Forelimb muscle (tissue), 1 donor: ENCODE measurements at places on chromosomes 16 and 17. TPM values are rescaled to one million over a fixed set of nuclear protein-coding genes. Genes with fewer than 3 reads are reported as not detected.

TSPAN10 gene
- polyA plus RNA-seq: 1.2 TPM

TAX1BP3 gene
- 45.4 TPM for polyA plus RNA-seq

- DNase-seq: no peak
Observed at GRCh38 chr16:47638175-47638574, 177.0 kb downstream of the PHKB start.

DNA sequence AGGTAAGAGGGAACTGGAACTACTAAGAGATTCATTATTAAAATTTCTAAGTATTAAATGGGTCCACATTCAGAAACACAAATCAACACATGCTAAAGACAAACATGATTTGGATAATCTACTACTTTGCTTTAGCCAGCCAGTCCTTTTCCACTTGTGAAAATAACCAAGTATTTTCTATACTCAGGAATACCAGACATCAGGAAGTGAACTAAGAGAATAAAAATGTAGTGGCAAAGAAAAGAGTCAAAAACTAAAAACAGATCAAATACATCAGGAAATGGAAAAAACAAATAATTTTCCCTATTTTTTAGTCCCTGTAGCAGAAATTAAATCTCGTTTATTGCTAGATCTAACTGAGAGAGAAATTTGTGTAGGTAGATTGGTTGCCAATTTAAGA, 78.0 kb downstream of the MYO1D start:
- no peak for DNase-seq

DNA sequence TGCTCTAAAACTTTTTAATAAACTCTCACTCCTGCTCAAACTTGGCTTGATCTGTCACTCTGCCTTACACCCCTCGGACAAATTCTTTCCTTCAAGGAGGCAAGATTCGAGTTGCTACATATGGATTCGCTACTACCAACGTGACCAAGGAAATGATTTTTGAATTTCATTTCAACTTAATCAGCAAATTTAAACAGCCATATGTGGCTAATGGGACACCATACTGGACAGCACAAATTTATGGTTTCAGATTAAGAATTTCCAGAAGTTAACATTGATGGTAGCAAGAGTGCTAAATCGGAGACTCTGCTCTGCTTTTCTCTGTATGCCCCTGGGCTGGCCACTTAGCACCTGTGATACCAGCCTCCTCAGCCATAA, 318.2 kb upstream of the PSMD7 start:
- DNase-seq: no peak

GRCh38 chr17:18120461-18121017, 12.0 kb downstream of the MYO15A start:
- no peak for DNase-seq

DNA sequence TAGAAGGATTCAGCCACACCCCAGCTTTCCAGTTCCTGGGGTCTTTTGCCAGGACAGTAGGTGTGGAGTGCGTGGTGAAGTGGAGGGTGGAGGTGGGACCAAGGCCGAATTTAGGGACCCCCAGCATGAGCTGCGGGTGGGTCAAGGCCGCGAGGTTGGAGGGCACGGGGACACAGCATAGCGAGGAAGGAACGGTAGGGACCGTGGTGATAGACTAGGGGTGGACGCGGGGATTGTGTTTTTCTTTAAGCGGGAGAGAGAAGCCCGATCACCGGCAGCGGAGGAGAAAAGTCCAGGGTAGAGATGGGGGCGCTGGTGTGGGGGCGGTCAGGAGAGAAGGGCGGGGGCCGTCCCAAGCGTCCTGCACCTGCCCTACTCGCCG, 261 bp upstream of the B4GALNT2 start:
- no peak for DNase-seq

DNA sequence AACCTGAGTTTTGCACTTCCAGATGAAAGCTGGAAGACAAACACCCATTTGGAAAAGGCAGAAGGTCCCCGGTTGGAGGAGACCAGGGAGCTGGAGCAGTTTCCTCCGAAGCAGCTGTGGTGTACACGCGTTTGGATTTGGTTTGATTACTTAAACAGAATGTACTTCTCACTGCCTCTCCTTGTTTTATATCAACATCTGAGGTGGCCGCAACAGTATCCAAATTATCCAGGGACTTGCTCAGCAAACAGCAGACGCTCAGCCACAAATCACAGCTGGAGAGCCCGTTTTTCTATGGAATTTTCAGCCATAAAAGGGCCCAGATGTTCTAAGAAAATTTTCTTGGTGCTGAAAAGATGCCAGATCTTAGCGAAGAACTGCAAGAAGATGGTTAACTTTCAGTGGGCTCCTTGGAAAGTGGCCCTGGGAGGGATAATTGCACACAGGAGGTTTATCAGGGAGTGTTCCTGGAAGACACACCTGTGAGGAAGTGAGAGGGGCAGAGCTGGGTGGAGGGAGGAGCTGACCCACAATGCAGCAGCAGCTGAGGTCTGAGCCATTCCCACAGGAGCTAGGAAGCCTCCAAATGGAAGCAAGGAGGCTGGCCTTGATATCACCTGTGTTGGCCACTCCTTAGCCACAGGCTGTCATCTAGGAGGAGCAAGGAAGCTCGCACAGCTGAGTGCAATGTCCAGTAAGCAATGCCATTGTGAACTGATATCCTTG, 28.9 kb upstream of the CDH5 start:
- peak; percentile 46 for DNase-seq

DNA sequence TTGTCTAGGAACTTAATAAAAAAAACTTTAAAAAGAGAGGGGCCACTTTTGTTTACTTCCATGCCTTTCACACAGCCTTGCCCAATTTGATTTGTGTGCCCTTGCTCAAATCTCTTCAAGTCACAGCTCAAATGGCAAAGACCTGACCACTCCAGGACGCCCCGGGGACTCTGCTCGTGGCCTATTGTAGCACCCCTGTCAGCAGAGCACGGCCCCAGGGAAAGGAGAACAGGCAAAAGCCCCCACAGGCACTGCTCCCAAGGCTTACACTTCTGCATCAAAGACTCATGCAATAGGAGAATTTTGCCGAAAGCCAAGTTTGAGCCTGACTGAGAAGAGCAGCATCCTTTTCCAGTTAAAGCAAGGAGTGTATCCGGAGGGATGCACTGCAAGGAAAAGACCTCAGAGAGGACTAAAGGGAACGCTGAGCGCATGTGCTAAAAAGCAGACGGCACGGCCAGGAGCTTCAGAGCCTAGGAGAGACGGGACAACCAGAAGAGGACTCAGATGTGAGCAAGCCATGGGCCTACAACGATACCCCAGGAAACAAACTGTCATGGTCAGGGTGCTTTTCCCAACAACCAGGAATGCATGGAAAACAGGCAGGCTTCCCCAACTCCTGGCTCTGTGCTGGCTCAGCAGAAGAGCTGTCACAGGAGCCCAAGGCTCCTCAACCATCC, 8.2 kb downstream of the CREBBP start:
- no peak for DNase-seq

DNA sequence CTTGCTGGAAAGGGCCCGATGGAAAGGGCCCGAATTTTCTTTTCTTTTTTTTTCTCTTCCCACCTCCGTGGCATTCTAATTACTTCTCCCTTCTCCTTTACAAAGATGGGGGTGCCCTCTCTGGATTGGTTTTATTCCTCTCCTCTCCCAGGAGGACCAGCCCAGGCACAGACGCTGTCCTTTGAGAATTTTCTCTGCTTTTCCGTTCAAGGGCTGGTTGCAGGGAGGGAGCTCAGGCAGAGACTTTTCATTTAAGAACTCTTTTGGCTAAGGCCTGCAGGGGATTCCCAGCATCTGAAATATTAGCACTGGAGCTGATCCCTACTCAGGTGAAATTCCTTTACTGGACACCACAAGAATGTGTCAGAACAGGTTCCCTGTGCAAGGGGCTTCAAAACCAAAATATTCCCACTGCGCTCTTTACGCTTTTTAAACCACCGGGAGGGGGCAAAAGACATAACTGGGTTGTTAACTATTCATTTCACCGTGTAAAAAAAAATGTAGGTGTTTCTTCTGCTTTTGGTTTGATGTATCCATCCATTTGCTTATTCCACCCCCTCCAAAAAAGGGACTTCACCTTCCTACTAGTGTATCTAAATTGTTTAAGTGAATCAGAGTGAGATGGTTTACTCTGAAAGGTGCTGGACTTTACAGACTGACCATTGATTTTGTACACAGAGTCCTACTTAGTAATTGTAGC, 1.4 kb downstream of the NFAT5 start:
- DNase-seq: no peak

GRCh38 chr16:22775220-22775922, 38.6 kb upstream of the HS3ST2 start:
- DNase-seq: no peak

DNA sequence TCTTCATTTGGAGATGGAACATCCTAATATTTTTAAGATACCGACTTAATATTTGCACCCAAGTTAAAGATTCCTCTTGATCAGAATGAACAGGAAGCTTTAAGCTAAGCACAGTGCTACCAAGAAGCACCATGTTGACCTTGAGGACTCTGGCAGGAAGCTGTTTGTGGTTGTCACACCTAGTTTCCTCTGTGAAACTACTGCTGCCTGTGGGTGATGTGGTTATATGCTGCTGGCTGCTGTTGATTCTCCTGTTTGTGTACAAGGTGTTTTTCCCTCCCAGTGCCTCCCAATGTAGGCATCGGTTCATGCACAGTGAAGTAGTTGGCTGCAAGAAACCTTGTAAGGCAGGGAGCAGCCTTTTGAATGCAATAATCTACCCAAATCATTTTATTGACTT, 23.4 kb downstream of the RBL2 start:
- no peak for DNase-seq

DNA sequence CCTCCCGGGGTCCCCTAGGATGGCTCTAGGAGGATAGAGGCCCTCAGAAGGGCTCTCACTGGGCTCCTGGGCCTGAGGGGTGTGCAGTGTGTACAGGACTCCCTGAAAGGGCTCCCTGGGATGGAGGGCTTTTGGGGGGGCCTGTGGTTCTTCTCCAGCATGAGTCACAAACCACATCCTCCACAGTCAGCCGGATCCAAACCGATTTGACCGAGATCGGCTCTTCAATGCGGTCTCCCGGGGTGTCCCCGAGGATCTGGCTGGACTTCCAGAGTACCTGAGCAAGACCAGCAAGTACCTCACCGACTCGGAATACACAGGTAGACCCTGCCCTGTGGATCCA, 4.5 kb downstream of the TRPV2 start:
- no peak for DNase-seq

- DNase-seq: no peak
Observed at GRCh38 chr17:63476854-63477479, at the start of gene ACE. Gene ACE, plus strand, starts transcription at chr17:63477061. Its CDS starts 34 bp downstream, at chr17:63477095.

DNA sequence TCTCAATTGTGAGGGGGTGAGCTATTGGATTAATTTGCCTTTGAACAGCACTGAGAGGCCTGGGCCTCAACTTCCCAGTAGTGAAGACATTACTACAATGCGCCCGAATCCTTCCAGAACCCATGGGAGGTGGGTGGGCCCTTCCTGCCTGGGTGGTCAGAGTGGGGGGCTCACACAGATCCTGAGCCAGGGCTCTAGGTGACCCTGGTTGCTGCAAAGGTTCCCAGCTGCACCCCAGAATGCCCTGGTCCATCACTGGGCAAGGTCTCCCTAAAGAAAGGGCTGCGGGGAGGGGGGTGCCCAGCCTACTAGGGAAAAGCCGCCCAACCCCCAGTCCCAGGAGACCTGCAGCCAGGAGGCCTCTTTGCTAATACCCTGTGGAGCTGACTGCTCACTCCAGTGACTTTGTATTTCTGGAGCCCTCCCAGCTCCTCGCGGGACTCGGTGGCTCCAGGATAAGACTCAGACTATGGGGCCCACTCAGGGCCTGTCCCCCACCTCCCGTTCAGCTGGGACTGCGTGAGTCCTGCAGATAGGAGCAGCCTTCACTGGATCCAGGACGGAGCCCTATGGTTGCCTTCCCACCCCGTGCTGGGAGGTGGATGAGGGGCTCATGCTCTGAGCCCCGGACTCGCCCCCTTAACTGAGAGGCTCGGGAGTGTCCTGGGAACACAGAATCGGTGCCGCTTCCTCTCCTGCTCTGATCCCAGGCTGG, 40.2 kb downstream of the SLC7A5 start:
- no peak for DNase-seq
